ENCODE measurements at places on chromosomes 7 and 10.

DNA sequence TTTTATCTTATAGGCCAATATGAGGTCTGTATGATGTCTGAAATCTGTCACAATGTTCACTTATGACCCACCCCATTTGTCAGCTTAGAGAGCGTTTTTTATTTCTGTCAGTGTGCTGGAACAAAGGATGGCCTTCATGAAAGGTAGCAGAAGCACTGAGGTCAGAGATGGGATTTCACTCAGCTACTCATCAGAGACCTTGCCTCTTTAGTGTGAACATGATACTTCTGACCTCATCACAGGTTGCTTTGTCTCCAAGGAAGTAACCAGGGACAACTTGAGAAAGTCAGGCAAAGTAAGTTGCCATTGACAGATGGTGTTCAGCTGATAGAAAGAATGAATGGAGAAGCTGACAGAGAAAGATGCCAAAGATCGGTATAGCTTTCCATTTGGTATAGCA lies 16.3 kb downstream of the YAE1 start:
- DNase-seq = no peak

GRCh38 chr7:18905316-18905943 lies 212.0 kb downstream of the TWIST1 start:
- no peak for DNase-seq

DNA sequence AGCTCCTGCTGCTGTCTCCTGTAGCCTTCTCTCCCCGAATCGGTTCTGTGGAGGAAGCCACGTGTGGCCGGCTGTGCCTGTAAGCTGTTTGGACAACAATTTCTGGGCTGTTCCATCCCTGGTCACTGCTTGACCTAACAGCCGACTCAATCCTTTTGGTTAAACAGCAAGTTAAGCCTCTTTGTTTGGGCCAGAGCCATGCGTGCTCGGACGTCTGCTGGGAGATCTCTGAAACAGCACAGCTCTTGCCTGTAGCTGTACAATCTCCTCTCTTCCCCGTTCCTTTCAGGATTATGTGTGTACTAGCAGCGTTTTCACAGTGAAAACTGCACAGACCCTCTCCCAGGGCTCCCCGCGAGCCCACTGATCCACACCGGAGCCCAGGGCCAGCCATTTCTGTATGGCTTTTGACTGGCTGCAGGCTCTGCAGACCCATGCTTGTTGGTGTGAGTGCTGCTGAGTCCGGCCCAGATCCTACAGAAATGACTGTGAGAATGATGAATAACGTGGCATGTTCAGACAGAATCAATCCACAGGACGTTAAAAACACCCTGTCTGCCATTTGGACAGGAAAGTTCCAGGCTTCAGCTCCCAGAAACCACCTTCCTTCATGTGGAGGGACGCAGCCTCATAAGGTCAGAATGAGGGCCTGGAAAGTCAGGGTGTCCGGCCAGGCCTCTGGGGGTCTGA lies 428.6 kb upstream of the ADARB2 start:
- DNase-seq = no peak

GRCh38 chr10:54728511-54728910 lies 72.5 kb downstream of the PCDH15 start:
- DNase-seq = no peak

DNA sequence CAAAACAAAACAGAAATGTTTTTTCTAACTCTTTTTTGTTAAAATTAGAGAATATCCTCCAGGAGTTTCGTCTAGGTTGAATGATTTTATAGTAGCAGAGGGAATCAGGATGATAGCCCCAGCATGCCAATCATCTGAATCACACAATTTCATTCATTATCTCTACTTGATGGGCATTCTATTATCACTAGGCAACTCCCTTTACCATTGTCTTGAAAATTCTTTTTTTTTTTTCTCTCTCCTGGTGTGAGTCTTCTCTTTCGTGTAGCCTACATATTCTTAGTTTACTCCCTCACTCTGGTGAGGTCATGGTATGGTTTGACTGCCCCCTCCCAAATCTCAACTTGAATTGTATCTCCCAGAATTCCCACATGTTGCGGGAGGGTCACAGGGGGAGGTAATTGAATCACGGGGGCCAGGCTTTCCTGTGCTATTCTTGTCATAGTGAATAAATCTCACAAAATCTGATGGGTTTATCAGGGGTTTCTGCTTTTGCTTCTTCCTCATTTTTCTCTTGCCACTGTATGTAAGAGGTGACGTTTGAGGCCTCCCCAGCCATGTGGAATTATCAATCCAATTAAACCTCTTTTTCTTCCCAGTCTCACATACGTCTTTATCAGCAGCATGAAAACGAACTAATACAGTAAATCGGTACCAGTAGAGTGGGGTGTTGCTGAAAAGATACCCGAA lies 105.0 kb downstream of the OTUD1 start:
- no peak for DNase-seq

DNA sequence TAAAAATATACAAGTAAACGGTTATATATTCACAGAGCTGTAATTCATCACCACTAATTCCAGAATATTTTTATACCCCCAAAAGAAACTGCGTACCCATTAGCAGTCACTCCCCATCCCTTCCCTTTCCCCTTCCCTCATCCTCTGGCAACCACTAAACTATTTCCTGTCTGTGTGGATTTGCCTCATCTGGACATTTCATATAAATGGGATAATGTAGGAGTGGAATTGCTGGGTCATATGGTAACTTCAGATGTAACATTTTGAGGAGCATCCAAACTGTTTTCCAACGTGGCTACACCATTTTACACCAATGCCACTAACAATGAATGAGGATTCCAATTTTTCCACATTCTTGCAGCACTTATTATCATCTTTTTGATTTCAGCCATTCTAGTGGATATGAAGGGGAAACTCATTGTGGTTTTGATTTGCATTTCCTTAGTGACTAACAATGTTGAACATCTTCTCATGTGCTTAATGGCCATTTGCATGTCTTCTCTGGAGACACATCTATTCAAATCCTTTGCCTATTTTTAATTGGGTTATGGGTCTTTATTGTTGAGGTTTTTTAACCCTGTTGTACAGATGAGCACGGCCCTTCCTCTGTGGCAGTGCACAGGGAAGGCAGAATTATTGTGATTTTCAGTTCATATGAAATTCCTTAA lies 79.2 kb downstream of the RBM20 start:
- no peak for DNase-seq

DNA sequence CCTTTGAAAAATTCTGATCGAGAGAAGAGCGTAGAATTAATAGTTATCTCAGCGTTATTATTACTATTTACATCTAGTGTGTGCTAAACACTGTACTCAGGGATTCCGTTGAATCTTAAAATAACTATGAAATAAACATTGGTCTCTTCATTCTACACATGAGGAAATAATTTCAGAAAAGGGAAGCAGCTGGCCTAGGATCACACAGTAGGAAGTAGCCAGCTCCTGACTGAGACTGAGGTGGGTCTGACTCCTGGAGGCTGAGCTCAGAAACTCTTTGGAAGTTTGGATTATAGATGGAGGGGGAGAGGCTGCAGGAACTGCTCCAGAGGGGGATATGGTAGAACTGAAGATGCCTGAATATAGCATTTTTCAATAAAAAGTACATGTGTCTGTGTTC lies 183.9 kb upstream of the WDR11 start:
- DNase-seq = no peak

GRCh38 chr7:121182281-121182680 lies 146.5 kb upstream of the WNT16 start:
- DNase-seq = no peak

DNA sequence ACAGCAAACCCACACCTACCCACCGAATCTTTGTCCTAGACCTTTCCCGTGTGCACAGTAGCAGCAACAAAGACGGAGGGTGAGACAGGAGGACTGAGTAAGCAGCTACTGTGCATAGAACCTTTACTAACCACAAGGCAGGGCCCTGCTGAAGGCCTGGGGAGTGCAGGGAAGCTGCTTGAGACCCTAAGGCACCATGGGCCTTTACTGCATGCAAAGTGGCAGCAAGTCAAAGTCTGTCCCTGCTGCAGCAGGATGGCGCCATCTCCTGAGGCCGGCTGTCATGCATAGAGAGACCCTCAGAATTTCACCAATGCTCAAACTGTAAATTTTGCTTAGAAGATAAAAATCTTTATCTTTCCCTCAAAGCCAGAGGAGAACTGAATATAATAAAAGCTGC lies 610.5 kb downstream of the ACTR3B start:
- DNase-seq = no peak

GRCh38 chr7:16550671-16551070 lies 24.0 kb downstream of the LRRC72 start:
- no peak for DNase-seq

- DNase-seq = no peak
Measured at GRCh38 chr7:107372298-107372697, 97.6 kb upstream of the GPR22 start.

- DNase-seq = no peak
Measured at GRCh38 chr10:78472551-78472890, 438.9 kb downstream of the RPS24 start.

DNA sequence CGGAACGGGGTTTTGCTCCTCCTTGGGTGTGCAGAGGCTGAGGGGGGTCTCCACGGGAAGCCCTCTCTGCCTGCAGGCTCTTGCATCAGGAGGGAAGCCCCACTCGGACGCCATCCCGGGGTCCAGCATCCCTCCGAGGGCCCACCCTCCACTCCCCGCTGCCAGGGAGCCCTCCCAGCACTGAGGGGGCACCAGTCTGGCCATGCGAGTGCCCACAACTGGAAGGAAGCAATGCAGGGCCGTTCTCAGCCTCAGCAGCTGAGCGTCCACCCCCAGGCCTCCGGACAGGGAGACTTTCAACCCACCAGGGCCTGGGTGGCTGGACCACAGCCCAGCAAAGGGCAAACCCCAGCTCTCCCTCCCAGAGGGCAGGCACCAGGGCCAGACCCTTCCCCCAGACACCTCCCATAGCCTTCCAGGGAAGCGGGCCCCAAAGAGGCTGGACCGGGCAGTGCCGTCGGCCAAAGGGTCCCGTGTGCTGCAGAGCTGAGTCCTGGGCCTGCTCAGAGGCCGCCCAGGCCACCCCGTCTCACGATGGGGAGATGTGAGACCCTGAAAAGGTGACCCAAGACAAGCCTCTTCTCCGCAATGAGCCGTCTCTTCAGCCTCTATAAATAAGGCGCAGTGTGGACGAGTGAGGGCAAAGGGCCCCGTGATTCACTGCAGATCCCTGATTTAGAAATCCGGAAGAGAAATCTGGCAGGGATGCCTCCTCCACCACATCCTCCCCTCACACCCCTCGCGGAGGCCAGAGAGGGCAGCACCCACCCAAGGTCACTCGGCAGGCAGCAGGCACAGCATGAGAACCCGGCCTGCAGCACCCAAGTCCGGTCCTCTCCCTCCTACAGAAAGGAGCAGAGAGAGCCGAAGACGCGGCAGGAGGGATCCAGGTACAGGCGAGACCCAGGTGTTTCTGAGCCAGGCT lies 81.9 kb upstream of the DNAAF5 start:
- DNase-seq = no peak

- no peak for DNase-seq
Measured at GRCh38 chr7:82109288-82109687, 334.3 kb downstream of the CACNA2D1 start.

DNA sequence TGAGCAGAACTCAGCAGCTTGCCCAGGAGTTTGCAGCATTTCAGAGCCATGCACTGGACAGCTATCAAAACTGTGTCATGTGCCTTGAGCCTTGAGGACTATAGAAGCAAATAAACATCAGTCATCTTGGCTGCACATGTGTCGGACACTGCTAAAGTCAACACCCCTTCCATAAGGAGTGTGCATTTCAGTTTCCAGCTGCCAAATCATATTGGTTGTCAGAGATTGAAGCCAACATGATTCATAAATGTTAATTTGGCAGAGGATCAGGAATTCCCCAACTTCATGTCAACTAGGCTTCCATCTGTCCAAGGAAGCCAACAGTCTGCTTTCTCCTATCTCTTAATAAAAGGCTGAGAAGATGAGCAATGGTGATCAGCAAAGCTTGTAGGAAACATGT lies 32.8 kb downstream of the SLC16A12 start:
- DNase-seq = no peak

DNA sequence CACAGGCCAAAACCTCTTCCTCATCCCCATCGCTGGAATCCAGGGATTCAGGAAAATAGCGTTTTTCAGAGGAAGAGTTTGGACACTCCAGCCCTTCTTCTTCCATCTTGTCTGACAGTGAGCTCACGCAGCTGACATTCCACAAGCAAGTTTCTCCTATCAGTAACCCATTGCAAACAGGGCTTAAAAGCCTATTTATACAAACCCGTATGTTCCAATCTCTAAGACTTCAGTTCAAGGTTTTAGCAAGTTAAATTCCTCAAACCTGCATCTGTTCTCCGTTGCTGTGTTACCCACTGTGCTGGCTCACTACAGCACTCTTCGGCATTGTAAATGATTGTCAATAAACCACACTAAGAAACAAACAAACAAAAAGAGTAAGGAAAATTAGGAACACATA lies 373 bp downstream of the DHX32 start:
- DNase-seq = no peak

Data from activated CD4-positive, alpha-beta T cell treated with anti-CD3 and anti-CD28 coated beads, Interleukin-2, amount 50 U/mL, for 48 hours (primary cell).